Activated CD8-positive, alpha-beta memory T cell treated with anti-CD3 and anti-CD28 coated beads for 4 hours (primary cell): ENCODE measurements at places on chromosomes 2 and 18.

DNA sequence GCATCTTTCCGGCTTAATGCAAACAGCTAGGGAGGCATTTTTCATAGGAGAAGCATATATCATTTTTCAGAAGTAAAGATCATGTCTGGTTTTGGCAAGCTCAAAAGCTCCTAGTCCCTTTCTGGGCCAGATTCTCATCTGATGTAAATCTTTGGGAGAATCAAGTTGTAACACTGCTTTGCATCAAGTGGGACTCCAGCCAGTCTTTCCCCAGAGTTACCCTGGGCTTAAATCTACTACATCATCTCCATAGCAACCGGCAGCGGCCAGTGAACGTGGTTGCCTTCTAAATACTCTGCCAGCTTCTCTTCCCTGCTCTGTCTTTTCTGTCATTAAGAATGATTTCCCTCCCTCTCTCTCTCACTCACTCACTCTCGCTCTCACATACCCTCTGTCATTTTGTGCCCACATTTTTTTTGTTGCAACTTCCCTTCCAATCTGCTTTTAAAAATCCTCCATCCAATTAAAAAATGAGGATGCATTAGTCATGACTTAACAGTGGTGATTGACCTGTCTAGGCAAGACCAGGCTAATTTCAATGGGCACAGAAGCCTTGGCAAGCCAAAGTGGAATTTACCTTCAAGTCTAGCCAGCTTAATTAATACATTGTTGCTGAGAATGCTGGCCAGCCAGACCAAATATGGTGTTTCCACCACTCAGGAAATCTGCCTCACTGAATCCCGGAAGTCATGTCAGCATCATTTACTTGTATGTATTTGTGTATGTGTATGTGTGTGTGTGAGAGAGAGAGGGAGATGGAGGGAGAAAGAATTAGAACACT lies 93.0 kb downstream of the NRP2 start:
- DNase-seq, result no peak

GRCh38 chr2:649426-650342 lies 27.5 kb downstream of the TMEM18 start:
- DNase-seq, result no peak

GRCh38 chr2:46520130-46520711 lies 40.9 kb downstream of the TMEM247 start:
- no peak for DNase-seq

GRCh38 chr2:20633794-20634506 lies 16.9 kb downstream of the HS1BP3 start:
- no peak for DNase-seq

DNA sequence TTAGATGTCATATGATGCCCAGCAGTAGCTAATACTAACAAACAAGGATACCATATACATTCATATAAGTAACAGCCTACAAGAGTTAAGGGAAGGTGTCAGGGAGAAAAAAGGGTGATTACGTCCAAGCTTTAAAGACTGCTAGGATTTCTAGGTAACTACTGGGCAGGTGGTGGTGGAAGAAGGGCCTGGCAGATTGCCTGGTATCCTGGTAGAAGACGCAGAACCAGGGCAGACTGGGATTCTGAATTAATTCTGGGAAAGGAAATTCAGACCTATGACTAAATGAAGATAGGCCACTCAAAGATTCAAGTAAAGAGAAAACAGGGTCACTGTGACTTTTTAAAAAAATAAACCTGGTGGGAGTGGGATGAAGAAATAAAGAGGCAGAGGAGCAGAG lies 31.9 kb downstream of the NDUFA10 start:
- no peak for DNase-seq

GRCh38 chr2:31266804-31267203 lies 32.9 kb downstream of the EHD3 start:
- DNase-seq, result no peak

DNA sequence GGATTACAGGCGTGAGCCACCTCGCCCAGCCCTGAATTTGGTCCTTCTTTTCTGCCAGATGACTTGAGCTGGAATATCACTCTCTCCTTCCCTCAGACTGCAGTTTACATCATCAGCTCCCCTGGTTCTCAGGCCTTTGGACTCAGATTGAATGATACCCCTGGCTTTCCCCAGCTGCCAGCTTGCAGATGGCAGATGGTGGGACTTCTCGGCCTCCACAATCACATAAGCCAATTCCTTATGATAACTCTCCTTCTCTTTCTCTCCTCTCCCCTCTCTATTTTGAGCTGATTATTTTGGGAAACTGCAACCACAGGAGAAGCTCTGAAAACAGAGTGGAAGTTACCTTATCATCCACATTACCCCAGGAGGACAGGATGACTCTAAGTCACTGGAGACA lies 33.4 kb upstream of the ATP8B1 start:
- DNase-seq, result no peak

GRCh38 chr2:157837851-157838441 lies 38.2 kb downstream of the ACVR1 start:
- DNase-seq, result no peak

DNA sequence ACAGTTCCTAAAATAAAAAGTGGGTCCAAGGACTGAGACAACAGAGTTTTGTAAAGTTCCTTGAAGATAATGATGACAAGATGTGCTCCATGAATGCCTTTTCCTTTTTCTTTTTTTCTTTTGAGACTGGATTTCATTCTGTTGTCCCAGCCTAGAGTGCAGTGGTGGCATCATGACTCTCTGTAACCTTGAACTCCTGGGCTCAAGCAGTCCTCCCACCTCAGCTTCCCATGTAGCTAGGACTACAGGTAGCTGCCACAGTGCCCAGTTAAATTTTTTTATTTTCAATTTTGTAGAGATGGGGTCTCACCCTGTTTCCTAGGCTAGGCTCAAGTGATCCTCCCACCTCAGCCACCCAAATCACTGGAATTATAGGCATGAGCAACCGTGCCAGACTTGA lies 16.1 kb upstream of the TTC27 start:
- DNase-seq, result no peak

GRCh38 chr2:218960309-218961165 lies 1.1 kb downstream of the CDK5R2 start:
- DNase-seq, result no peak

DNA sequence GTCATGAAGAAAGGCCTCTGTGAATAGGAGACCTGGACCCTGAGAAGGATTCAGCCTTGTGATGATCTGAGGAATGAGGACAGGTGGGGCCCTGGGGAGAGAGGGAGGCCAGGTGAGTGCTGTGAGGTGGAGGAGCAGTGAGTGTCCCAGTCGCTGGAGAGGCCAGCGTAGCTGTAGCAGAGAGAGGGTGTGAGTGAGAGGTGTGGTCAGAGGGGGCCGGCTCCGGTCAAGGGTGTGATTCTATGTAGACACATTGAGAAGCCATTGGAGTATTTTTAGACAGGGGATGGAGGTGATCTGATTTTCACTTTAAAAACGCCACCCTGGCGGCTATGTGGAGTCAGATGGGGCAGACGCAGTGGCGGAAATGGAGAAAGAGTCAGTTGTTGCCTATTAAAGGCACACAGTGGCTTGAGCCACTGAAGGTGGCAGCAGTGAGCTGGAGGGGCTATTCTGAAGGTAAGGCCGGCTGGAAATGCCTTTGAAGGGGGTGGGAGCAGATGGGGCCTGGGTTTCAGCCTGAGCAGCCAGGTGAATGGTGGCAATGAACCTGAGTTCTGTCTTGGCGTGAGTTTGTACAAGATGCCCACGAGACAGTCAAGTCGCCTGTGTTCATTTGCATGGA lies 55.6 kb downstream of the GREB1 start:
- DNase-seq, result no peak

GRCh38 chr2:73000808-73001570 lies 70.5 kb downstream of the SFXN5 start:
- DNase-seq, result no peak

DNA sequence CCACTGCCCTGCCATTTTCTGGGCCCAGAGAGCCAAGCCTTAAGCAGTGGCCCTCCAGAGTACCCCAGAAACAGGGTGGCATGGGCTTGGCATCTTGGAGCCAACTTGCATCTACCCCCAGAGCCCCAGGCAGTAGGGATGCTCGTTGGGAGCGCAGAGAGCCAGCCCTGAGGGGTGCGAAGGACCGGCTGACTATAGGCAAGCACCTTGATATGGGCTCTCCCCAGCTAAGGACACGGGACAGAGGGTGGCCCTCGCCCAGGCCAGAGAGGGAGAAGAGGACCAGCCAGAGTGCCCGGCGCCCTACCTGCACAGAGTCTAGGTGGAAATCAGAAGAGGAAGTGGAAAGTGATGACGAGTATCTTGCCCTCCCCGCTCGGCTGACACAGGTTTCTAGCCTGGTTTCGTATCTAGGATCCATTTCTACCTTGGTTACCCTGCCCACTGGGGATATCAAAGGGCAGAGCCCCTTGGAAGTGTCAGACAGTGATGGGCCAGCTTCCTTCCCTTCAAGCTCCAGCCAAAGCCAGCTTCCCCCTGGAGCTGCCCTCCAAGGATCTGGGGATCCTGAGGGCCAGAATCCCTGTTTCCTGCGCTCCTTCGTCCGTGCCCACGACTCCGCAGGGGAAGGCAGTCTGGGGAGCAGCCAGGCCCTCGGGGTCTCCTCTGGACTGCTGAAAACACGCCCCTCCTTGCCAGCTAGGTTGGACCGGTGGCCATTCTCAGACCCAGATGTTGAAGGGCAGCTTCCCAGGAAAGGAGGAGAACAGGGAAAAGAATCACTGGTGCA lies 16.2 kb downstream of the CEP68 start:
- no peak for DNase-seq

GRCh38 chr18:10085416-10085815 lies 171.6 kb downstream of the VAPA start:
- no peak for DNase-seq

- DNase-seq, result no peak
Measured at GRCh38 chr2:60966507-60967405, 50.8 kb upstream of the PEX13 start.

GRCh38 chr2:16464641-16465040 lies 201.0 kb downstream of the CYRIA start:
- DNase-seq, result no peak

DNA sequence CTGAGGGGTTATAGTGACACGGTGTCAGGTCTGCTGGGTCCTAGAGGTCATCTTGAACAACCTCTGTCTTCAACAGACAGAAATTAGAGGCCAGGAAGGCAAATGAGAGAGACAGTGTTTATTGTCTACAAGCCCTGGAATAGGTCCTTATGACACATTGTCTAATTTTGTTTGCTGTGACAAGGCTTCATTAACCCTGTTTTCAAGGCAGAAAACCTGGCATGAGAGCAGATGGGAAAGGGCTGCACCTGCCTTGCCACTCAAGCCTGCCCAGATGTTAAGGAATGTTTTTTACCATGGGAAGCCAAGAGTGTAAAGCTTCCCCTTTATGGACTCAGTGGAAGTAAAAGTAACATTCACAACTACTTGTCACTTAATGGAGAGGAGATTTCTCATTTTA lies 275.3 kb downstream of the KCNS3 start:
- no peak for DNase-seq

DNA sequence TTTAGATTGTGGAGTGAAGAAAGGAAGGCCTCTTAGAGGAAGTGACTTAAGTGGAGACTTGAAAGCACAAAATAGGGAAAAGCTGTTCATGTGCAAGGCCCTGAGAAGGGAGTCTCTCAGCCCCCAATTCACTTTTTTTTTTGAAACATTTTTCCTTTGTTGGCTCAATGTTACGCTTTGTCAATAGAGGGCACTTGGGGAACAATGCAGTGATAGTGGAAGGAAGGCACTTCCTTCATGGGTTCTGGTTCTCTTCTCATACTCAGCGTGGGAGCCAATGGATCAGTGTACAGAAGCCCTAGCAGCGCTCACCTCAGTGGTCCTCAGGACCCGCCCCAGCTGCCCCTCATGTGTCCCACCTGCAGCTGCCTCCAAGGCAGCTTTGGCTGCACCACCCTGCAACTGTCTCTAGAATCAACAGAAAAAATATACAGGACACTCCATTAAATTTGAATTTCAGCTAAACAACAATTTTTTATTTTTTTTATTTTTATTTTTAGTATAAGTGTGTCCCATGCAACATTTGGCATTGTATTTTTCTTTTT lies 8.6 kb upstream of the C2orf42 start:
- DNase-seq, result no peak

GRCh38 chr2:141301551-141301950 lies 829.3 kb downstream of the LRP1B start:
- DNase-seq, result no peak

GRCh38 chr2:223828314-223828713 lies 9.1 kb downstream of the AP1S3 start:
- DNase-seq, result no peak

- no peak for DNase-seq
Measured at GRCh38 chr2:114352988-114353387, 89.5 kb upstream of the DPP10 start.

DNA sequence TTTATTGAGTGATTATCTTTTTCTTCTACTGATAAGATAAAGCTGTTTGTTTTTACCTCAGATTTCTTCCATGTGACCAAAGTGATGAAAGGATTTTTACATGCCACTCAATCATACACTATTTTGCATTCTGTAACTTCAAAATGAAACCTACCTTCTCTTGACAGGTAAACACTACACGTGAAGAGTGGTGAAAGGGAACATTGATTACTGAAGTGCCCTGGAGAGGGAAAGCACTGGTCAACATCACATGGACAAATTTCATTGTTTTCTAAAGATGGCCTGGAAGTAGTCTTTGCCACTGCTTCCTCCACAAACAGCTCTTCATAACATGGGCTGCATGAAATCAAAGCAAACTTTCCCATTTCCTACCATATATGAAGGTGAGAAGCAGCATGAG lies 120.1 kb downstream of the HIBCH start:
- no peak for DNase-seq

- DNase-seq, result no peak
Measured at GRCh38 chr2:8252997-8253694, 428.7 kb upstream of the ID2 start.

DNA sequence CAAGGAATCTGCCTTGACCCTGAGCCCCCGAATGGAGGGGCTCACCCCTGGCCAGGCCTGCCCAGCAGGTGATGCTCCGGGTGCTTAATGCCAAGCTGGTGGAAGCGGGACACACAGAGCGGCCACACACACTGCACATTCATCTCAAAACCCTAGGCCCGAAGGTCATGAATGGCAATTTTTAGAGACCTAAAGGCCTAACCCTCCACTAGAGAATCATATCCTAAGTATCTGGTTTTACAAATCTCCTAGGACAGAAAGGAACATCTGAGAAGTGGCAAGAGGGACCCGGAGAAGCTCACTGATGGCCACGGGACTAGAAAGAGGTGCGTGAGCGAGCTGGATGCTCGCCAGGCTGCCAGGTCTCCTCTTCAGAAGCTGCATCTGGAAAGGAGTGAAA lies 38.3 kb downstream of the ST3GAL5 start:
- no peak for DNase-seq

- DNase-seq, result no peak
Measured at GRCh38 chr18:33761363-33761762, 183.3 kb downstream of the ASXL3 start.
